ENCODE measurements at places on chromosomes 3 and 15. TPM values are rescaled to one million over a fixed set of nuclear protein-coding genes. Genes with fewer than 3 reads are reported as not detected.
A peak's percentile ranks its signal among the peaks of the same experiment; 100 is the strongest.

TLR9 gene
- not detected for total RNA-seq

IL5RA gene
- 1.5 TPM for total RNA-seq

PEX11A gene
- total RNA-seq: 12.7 TPM

GOLGA6L7 gene
- total RNA-seq: not detected

PLS1 gene
- total RNA-seq: 22.8 TPM

SEMA3G gene
- 3.8 TPM for total RNA-seq

DAZL gene
- total RNA-seq: 0.33 TPM

- no peaks in the 10 kb centered on the region for H3K27me3 ChIP-seq
- H3K4me1 ChIP-seq: no peaks in the 10 kb centered on the region
- no peak overlapping the region for H3K27ac ChIP-seq
- no peak overlapping the region for H3K4me3 ChIP-seq
Measured at GRCh38 chr3:60192297-60193114, 1058.7 kb downstream of the FHIT start.

- no peak overlapping the region for H3K4me3 ChIP-seq
- H3K27ac ChIP-seq: peak overlapping the region; percentile 69
- peaks cover 6% of the 10 kb centered on the region for H3K4me1 ChIP-seq
- H3K36me3 ChIP-seq: no peaks in the 10 kb centered on the region
- peaks cover 3% of the 10 kb centered on the region for H3K27me3 ChIP-seq
Measured at GRCh38 chr3:9715136-9715535, 11.5 kb downstream of the CPNE9 start.

DNA sequence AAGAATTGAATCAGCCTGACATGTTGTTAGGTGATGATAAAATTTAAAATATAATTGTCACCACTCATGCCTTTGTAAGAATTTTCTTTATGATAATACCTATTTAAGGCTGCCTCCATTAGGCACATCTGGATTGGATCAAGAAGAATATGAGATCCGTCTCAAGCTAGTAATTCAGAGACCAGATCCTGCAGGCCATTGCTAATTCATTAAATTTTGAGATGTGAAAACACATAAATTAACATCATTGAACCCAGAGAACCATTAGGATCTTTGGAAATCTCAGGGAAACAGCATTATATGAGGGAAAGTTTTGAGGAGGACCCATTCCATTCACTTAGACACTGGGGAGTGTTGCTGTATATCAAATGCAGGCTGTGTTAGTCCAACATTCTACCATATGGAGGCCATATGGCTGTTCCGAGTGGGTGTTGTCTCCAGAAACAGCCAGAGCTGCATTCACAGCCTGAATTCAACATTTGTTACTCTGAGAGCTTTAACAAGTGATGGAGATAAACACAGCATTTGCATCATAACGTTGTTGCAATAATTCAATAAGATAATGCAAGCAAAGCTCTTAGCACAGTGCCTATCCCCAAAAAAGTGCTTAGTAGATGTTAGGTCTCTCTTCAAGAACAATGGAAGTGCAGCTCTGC is 67.4 kb downstream of the DTWD1 start:
- H3K27ac ChIP-seq: no peak overlapping the region
- H3K27me3 ChIP-seq: no peaks in the 10 kb centered on the region
- H3K4me3 ChIP-seq: no peak overlapping the region
- H3K4me1 ChIP-seq: no peaks in the 10 kb centered on the region
- H3K36me3 ChIP-seq: no peaks in the 10 kb centered on the region

GRCh38 chr15:82531496-82532382 is 8.5 kb downstream of the RPS17 start:
- H3K36me3 ChIP-seq: peaks cover 3% of the 10 kb centered on the region
- H3K27ac ChIP-seq: no peak overlapping the region
- H3K4me1 ChIP-seq: no peaks in the 10 kb centered on the region
- no peak overlapping the region for H3K4me3 ChIP-seq
- no peak for DNase-seq

GRCh38 chr3:73710340-73710739 is 85.6 kb upstream of the PDZRN3 start:
- H3K4me3 ChIP-seq: no peak overlapping the region
- no peaks in the 10 kb centered on the region for H3K36me3 ChIP-seq
- peaks cover 8% of the 10 kb centered on the region for H3K4me1 ChIP-seq
- H3K27ac ChIP-seq: no peak overlapping the region
- DNase-seq: no peak
- H3K27me3 ChIP-seq: no peaks in the 10 kb centered on the region

- no peaks in the 10 kb centered on the region for H3K4me1 ChIP-seq
- DNase-seq: no peak
- H3K36me3 ChIP-seq: peaks cover 6% of the 10 kb centered on the region
Measured at GRCh38 chr3:136595913-136596697, 156.1 kb downstream of the STAG1 start.

DNA sequence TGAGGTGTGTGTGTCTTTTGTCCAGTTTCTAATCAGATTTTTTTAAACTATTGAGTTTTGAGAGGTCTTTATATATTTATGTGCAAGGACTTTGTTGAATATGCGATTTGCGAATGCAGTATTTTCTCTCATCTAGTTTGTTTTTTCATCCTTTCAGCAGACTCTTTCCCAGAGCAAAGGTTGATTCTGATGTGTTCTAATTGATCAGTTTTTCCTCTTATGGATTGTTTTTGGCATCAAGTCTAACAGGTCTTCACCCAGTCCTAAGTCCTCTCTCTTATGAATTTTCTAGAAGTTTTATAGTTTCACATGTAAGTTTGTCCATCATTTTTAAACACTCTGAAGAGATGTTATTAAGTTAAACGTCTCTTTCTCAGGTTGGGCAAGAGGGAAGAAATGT is 17.8 kb upstream of the TJP1 start:
- no peak for DNase-seq
- no peak overlapping the region for H3K27ac ChIP-seq
- no peaks in the 10 kb centered on the region for H3K4me1 ChIP-seq
- no peak overlapping the region for H3K4me3 ChIP-seq

DNA sequence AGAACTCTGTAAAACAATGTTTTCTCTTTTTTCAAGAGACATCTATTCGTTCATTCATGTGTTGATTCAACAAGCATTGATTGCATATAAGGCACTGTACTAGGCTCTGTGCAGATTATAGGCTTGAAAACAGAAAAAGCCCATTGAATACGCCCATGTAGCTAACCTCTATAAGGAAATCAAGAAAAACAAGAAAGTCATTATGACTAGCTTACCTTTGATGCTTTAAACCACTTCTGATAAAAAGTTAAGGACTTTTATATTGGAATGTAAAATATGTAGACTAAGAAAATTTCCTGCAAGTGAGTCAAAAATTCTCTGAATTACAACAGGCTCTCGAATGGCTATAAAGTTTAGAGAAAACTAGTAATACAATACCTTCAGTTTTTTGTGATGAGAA is 92.5 kb downstream of the BDH1 start:
- peaks cover 26% of the 10 kb centered on the region for H3K4me1 ChIP-seq
- H3K36me3 ChIP-seq: no peaks in the 10 kb centered on the region
- H3K27me3 ChIP-seq: no peaks in the 10 kb centered on the region
- DNase-seq: no peak

All from hepatocyte (in vitro differentiated cells).